ENCODE measurements at places on chromosomes 1 and 21.

DNA sequence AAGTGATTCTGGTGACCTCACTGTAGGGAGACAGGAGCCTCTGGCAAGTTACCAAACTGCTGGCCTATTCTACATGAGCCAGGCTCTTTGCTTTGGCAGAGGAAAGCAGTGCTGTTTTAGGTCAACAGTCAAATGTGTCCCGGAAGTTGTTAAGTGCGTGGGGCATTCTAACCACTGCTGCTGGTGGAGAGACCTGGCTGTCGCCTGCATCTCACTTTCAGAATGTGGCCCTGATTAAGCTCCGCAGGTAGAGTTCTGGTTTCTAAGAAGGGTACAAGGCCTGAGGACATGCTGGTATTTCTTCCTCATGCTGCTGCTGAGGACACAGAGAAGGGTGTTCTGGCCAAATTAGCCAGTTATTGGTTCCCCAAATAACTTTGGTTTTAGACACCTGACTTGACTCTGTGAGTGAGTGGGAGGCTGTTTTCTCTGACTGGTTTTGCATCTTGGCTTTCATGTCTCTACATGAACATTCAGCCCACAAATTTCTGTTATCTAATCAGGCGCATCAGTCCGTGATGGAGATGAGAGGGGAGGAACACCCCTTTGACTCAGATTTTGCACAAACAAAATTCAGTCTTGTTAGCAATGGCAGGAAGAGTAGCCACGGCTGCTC is 120.8 kb downstream of the LMO4 start:
- DNase-seq, result no peak

- DNase-seq, result peak; percentile 18
Observed at GRCh38 chr1:1080951-1081310, 6.8 kb upstream of the RNF223 start.

- DNase-seq, result no peak
Observed at GRCh38 chr1:75341537-75341936, 207.3 kb downstream of the LHX8 start.

DNA sequence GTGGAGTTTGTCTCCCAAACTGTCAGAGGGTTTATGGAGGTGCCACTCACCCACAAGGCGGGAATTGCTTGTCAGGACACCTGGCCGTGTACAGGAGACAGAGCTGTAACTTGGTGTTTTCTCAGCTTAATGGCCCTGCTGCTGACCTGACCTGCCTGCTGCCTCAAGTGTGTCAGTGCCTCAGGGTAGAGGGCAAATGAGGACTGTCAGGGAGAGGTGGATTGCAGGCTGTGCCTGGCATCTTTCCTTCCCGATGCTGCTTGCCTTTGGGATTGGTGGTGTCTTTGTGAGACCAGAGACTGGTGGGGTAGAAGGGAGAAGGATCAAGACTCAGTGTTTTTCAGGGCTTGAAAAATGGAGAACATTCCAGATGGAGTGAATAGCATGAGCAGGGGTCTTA is 31.4 kb downstream of the TMEM53 start:
- no peak for DNase-seq
